ENCODE measurements at places on chromosomes 13 and 19. TPM values are rescaled to one million over a fixed set of nuclear protein-coding genes. Genes with fewer than 3 reads are reported as not detected.

DNA sequence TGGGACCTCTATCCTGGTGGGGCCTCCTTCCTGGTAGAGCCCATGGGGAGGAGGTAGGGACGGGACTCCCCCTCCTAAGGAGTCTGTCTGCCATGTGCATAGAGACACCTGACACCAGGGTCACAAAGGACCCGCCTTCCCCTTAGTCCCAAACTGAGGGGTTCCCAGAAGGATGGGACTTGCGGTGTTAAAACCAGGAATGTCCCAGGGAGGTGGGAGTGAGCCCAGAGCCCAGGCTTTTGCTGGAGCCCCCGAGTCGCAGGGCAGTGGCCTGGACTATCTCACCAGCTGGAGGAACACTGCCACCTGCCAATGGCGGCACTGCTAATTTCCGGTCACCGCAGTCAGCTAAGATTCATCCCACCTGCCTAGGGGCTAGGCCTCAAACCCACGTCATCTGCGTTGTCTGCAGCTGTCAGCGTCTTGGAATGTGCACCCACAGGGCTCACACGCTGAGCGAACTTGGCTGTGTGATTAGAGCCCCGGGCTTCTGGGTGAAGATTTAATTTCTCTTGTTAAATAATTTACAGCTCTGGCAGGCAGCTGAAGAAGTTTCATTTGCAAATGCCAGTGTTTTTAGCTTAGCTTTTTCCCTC, 31.9 kb upstream of the ATP11A start:
- no peaks in the 10 kb centered on the region for H3K36me3 ChIP-seq
- peaks cover 4% of the 10 kb centered on the region for H3K4me1 ChIP-seq
- H3K4me3 ChIP-seq, result no peak overlapping the region
- no peak for DNase-seq

GRCh38 chr13:101955764-101956163, 446.1 kb downstream of the FGF14 start:
- H3K36me3 ChIP-seq, result no peaks in the 10 kb centered on the region
- no peaks in the 10 kb centered on the region for H3K4me1 ChIP-seq
- H3K27ac ChIP-seq, result no peak overlapping the region
- DNase-seq, result no peak
- no peak overlapping the region for H3K4me3 ChIP-seq

GRCh38 chr13:53167561-53167960, 138.9 kb downstream of the OLFM4 start:
- peaks cover 3% of the 10 kb centered on the region for H3K4me1 ChIP-seq
- no peaks in the 10 kb centered on the region for H3K36me3 ChIP-seq
- no peak overlapping the region for H3K27ac ChIP-seq
- no peaks in the 10 kb centered on the region for H3K27me3 ChIP-seq
- H3K4me3 ChIP-seq, result no peak overlapping the region

- H3K4me3 ChIP-seq, result no peak overlapping the region
- no peak overlapping the region for H3K27ac ChIP-seq
- H3K27me3 ChIP-seq, result peaks cover 2% of the 10 kb centered on the region
- DNase-seq, result no peak
- peaks cover 9% of the 10 kb centered on the region for H3K4me1 ChIP-seq
Measured at GRCh38 chr19:29849208-29849607, 37.4 kb downstream of the CCNE1 start.

DNA sequence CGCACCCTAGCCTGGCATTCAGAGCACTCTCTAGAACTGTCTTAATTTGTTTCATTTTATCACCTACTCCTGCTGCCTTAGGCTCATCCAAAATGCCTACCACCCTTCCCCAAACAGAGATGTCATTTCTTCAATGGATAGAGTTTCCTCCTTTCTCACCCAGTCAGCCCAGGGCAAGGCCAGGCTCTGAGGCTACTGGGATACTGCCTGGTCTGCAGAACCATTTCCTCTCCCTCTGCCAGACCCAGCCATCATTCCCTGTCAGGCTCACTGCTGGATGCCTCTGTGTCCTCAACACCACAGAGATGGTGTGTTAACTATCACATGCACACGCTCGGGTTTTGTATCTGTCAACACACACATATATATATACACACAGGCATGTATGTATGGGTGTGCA, 47.2 kb downstream of the C13orf42 start:
- no peak for DNase-seq
- H3K27ac ChIP-seq, result no peak overlapping the region
- peaks cover 19% of the 10 kb centered on the region for H3K4me1 ChIP-seq
- H3K4me3 ChIP-seq, result no peak overlapping the region
- no peaks in the 10 kb centered on the region for H3K27me3 ChIP-seq
- H3K36me3 ChIP-seq, result no peaks in the 10 kb centered on the region

DNA sequence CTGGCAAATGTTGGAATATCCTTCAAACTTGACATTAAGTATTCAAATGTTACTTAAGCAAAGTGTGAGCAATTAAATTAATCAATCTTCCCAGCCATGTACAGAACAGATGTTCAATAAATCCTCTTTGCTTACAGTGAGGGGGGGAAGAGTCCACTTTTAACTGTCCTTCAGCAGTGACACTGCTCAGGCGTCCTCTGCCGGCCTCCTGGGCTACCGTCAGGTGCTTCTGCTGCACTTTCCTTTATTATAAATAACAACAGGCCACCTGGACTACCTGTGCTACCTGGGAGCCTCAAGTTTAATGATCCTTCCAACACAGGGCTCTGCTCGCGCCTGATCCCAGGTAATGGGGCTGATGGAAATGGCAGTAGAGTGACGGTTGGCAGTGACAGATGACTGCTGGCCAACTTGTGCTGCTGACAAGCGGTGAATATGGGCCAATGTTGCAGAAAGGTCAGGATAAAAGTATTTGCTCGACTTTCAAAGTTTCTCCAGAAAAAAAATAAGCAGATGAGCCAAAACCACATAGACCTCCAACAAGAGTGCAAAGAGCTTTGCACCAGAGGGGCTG, 460.0 kb upstream of the ZNF507 start:
- no peaks in the 10 kb centered on the region for H3K4me1 ChIP-seq
- H3K27me3 ChIP-seq, result no peaks in the 10 kb centered on the region
- no peak for DNase-seq
- H3K36me3 ChIP-seq, result no peaks in the 10 kb centered on the region

GRCh38 chr13:21800837-21801616, 130.2 kb downstream of the FGF9 start:
- no peak overlapping the region for H3K27ac ChIP-seq
- H3K4me3 ChIP-seq, result no peak overlapping the region
- H3K4me1 ChIP-seq, result peaks cover 8% of the 10 kb centered on the region

- no peaks in the 10 kb centered on the region for H3K36me3 ChIP-seq
- no peak for DNase-seq
- H3K27ac ChIP-seq, result no peak overlapping the region
- H3K4me3 ChIP-seq, result peak overlapping the region; percentile 19
- H3K4me1 ChIP-seq, result peaks cover 32% of the 10 kb centered on the region
- H3K27me3 ChIP-seq, result peaks cover 50% of the 10 kb centered on the region
Measured at GRCh38 chr19:33622505-33622808, 704 bp downstream of the CHST8 start.

DNA sequence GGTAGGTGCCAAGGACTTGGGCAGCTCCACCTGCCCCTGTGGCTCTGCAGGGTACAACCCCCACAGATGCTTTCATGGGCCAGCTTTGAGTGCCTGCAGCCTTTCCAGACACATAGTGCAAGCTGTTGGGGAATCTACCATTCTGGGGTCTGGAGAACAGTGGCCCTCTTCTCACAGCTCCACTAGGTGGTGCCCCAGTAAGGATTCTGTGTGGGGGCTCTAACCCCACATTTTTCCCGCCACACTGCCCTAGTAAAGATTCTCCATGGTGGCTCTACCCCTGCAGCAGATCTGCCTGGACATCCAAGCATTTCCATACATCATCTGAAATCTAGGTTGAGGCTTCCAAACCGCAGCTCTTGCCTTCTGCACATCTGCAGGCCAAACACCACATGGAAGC, 149.7 kb upstream of the FNDC3A start:
- no peaks in the 10 kb centered on the region for H3K27me3 ChIP-seq
- H3K27ac ChIP-seq, result no peak overlapping the region
- DNase-seq, result no peak
- H3K4me3 ChIP-seq, result no peak overlapping the region
- no peaks in the 10 kb centered on the region for H3K4me1 ChIP-seq
- no peaks in the 10 kb centered on the region for H3K36me3 ChIP-seq

DNA sequence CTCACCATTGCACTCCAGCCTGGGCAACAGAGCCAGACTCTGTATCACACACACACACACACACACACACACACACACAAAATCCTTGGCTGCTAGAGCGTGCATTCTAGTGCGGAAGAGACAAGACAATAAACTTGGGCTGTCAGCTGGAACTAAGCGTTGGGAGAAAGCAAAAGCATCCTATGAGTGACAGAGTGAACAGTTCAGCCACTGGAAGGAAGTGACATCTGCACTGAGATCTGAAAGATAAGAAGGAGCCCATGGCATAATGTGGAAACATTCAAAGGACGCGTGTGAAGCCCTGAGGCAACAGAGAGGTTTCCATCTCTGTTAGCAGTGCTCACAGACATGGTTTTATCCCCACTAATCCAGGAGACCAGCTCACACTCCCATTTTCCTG, 3.5 kb upstream of the SLC1A5 start:
- H3K4me3 ChIP-seq, result no peak overlapping the region
- peaks cover 25% of the 10 kb centered on the region for H3K4me1 ChIP-seq
- peaks cover 19% of the 10 kb centered on the region for H3K27me3 ChIP-seq
- no peaks in the 10 kb centered on the region for H3K36me3 ChIP-seq

DNA sequence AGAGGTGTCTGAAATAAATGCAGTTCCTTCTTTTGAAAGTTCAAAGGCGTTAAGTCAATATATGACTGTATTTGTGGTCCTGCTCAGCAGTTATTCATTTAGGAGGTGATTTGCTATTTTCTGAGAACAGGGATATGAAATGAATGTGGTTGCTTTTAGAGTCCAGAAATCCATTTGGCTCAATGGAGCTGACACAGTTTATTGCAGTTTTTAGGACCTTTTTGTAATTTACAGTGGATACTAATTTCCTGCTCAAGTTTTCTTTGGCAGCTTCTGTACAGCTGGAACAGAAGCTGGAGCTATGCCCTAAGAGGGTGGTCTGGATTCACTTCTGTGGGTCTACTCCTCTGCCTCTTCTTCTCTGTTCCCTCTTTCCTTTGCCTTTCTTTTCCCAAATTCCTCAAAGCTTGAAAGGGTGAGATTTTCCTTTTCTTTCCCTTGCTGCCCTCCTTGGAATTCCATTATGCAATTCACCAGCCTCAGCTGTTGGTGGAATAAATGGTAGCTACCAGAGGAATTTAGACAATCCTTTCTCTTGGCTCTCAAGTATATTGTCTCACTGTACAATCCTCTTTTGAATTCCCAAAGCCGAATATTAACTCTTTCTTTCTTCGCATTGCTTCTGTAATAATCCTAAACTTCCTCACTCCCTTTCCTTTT, 39.9 kb downstream of the ITGBL1 start:
- no peak for DNase-seq
- no peak overlapping the region for H3K27ac ChIP-seq
- no peaks in the 10 kb centered on the region for H3K36me3 ChIP-seq
- H3K4me3 ChIP-seq, result no peak overlapping the region
- H3K27me3 ChIP-seq, result no peaks in the 10 kb centered on the region
- H3K4me1 ChIP-seq, result no peaks in the 10 kb centered on the region

- DNase-seq, result no peak
- peaks cover 6% of the 10 kb centered on the region for H3K27me3 ChIP-seq
- peak within 1 kb of the TSS; percentile 82 for H3K27ac ChIP-seq
Measured at GRCh38 chr19:43504426-43505185, at the start of gene PHLDB3. TSS of gene PHLDB3 (minus strand) at chr19:43504746. CDS start at chr19:43504118, 628 bp downstream.

- DNase-seq, result no peak
- no peak overlapping the region for H3K4me3 ChIP-seq
- H3K27me3 ChIP-seq, result no peaks in the 10 kb centered on the region
- H3K27ac ChIP-seq, result no peak overlapping the region
- H3K36me3 ChIP-seq, result no peaks in the 10 kb centered on the region
Measured at GRCh38 chr13:40922437-40923040, 96.6 kb downstream of the ELF1 start.

DNA sequence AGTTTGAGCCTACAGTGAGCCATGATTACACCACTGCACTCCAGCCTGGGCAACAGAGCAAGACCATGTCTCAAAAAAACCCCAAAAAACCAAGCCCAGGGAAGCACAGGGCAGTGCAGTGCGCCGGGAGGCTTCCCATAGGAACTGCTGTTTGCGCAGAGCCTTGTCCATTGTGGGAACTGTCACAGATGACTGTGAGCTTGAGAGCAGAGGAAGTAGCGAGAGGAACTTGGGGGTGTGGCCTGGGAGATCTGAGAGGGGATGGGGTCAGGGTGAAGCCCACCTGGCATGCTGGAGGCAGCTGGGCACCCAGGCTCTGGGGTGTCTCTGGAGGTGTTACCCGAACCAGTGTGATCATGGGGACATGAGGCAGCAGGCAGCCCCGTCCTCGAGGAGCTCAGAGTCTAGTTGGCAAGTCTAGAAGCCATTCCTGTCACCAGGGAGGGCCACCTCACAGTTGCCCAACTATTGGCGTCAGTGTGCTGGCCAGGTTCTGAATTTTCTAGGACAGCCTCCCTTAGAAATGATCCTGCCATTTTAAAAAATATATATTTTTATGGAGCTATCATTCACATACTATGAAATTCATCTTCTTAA, 10.4 kb downstream of the KDM4B start:
- peaks cover 48% of the 10 kb centered on the region for H3K36me3 ChIP-seq
- no peak overlapping the region for H3K4me3 ChIP-seq
- DNase-seq, result no peak

DNA sequence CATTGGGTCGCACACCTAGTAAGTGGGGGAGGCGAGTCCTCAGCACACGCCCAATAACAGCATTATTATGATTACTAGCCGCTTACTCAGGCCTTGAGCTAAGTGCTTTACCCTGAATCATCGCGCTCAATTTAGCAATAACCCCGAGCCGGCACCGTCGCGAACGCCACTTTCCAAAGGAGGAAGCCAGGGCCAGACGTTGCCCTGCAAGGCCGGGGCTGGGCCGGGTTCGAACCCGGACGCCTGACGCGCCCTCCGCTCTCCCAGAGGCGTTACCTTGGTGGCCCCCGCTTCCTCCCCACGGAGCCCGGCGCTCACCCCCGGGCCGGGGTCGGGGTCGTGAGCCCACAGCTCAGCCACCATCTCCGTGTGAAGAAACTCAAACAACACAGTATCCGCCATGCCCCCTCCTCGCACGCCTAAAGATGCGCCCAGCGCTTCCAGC, at the start of gene TRAPPC6A:
Gene TRAPPC6A, minus strand, starts transcription at position 421 of the 445 bp plus-strand sequence. Its CDS starts 19 bp downstream, at position 402.
- DNase-seq, result no peak
- peaks cover 12% of the 10 kb centered on the region for H3K36me3 ChIP-seq
- H3K27ac ChIP-seq, result peak within 1 kb of the TSS; percentile 95
- H3K27me3 ChIP-seq, result no peaks in the 10 kb centered on the region
- H3K4me1 ChIP-seq, result peaks cover 25% of the 10 kb centered on the region

POSTN gene
- polyA plus RNA-seq, result 32.0 TPM

KLF1 gene
- polyA plus RNA-seq, result 0.57 TPM

FPR1 gene
- 8.0 TPM for polyA plus RNA-seq

SLITRK6 gene
- polyA plus RNA-seq, result 2.7 TPM

SELENOV gene
- polyA plus RNA-seq, result 0.54 TPM

CXCL17 gene
- 0.18 TPM for polyA plus RNA-seq

TUBA3C gene
- not detected for polyA plus RNA-seq

PGLYRP1 gene
- 0.49 TPM for polyA plus RNA-seq

OR7D2 gene
- 0.27 TPM for polyA plus RNA-seq

CYP4F11 gene
- not detected for polyA plus RNA-seq

ELSPBP1 gene
- polyA plus RNA-seq, result 0.29 TPM

FGF22 gene
- polyA plus RNA-seq, result 2.2 TPM

Data from spinal cord (tissue), 10 donors.